ENCODE measurements at places on chromosomes 1 and 21. TPM values are rescaled to one million over a fixed set of nuclear protein-coding genes. Genes with fewer than 3 reads are reported as not detected.

DNA sequence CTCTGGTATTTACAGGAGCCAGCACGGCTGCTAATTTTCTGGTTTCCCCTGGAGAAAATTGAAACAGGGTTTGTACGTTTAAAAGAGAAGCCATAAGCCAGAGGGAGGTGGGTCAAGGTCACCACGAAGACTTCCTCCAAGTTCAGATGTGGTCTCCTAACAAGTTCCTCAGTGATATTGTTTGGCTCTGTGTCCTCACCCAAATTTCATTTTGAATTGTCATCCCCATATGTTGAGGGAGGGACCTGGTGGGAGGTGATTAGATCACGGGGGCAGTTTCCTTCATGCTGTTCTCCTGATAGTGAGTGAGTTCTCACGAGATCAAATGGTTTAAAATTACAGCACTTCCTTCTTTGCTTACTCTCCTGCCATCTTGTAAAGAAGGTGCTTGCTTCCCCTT lies 295.4 kb upstream of the DAB1 start:
- no peak overlapping the region for H3K27ac ChIP-seq
- no peak overlapping the region for H3K4me3 ChIP-seq
- no peaks in the 10 kb centered on the region for H3K27me3 ChIP-seq
- H3K4me1 ChIP-seq: peaks cover 6% of the 10 kb centered on the region
- no peaks in the 10 kb centered on the region for H3K36me3 ChIP-seq

ACTRT2 gene
- not detected for total RNA-seq

DNA sequence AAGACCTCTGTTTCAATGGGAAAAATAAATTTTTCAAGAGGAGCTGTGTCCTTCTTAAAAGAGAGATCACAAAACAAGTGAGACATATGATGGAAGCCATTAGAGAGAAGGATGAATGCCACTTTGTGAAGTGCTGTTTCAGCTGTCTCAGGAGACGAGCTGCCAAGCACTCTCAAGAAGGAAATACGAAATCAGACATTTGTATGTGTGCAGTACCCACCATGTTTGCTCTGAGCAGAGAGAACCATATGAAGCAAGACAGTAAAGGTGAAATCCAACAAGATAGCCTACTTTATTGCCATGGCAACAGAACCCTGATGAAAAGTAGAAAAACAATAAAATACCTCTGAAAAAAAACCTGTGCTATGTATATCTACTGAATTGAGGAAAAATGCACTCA lies 168.1 kb downstream of the AMY1C start:
- no peaks in the 10 kb centered on the region for H3K4me1 ChIP-seq
- H3K36me3 ChIP-seq: no peaks in the 10 kb centered on the region
- H3K4me3 ChIP-seq: no peak overlapping the region
- no peak overlapping the region for H3K27ac ChIP-seq
- DNase-seq: no peak

- H3K36me3 ChIP-seq: peaks cover 7% of the 10 kb centered on the region
- H3K4me1 ChIP-seq: peaks cover 13% of the 10 kb centered on the region
- H3K4me3 ChIP-seq: no peak overlapping the region
Observed at GRCh38 chr1:12542138-12542465, 75.9 kb downstream of the DHRS3 start.

- no peak for DNase-seq
- no peaks in the 10 kb centered on the region for H3K4me1 ChIP-seq
- no peak overlapping the region for H3K4me3 ChIP-seq
- H3K36me3 ChIP-seq: no peaks in the 10 kb centered on the region
- no peak overlapping the region for H3K27ac ChIP-seq
Observed at GRCh38 chr1:57922130-57922529, 498.3 kb upstream of the DAB1 start.

CFAP141 gene
- not detected for total RNA-seq

DNA sequence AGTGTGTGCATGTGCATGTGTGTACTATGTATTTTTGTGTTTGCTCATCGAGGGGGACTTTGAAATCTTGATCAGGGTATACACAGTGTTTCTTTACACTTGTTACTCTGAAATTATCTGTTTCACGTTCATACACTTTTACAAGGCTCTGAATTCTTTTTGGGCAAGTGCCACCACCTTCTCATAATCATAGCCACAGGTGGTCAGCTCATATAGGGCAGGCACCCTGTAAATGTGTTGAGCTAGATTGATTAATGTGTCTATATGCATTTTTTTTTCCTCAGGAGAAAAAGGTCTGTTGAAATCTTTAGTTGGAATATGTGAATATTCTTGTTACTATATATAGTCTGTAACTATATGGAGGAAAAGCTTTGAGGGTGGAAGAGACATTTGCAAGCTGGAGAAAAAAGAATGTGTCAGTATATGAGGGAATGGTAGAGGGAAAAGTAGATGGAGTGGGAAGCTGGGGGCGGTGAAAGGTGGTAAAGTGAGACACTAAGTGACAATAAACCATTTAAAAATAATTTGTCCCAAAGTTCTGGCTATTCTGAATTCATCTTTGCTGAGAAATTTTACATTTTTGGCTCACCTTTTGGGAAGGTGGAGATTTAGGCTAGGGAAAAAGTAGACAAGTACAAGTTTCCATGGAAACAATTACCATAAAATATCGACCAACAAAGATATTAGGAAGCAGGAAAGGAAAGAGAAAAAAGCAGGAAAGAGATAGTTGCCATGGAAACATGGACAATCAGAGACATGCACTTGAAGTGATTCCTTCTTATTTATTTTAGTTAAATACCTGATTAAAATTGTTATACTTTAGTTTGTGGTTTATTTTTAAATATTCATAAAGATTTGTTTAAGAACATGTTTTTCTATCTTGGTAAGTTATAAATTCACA lies 277.5 kb downstream of the PDE4B start:
- no peak overlapping the region for H3K4me3 ChIP-seq
- H3K36me3 ChIP-seq: no peaks in the 10 kb centered on the region
- DNase-seq: no peak
- peaks cover 14% of the 10 kb centered on the region for H3K27me3 ChIP-seq

MTMR11 gene
- total RNA-seq: 1.0 TPM

TAS1R1 gene
- total RNA-seq: not detected

DNA sequence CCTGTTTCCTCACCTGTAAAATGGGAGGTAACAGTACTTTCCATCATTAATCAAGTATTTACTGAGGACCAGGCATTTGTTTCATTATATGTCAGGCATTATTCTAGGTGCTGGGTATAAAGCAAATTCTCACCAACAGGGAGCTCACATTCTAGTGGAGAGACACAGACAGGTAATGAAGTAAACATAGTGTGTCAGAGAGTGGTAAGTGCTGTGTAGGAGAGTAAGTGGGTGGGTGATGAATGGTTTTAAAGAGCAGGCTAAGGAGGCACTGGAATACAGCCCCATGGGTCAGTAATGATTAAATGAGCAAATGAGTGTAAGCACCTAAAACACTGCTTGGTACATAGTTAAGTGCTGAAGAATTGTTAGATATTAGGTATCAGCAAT lies 60.4 kb downstream of the DNTTIP2 start:
- H3K27me3 ChIP-seq: peaks cover 15% of the 10 kb centered on the region
- H3K27ac ChIP-seq: no peak overlapping the region
- no peaks in the 10 kb centered on the region for H3K36me3 ChIP-seq
- no peak overlapping the region for H3K4me3 ChIP-seq

DNA sequence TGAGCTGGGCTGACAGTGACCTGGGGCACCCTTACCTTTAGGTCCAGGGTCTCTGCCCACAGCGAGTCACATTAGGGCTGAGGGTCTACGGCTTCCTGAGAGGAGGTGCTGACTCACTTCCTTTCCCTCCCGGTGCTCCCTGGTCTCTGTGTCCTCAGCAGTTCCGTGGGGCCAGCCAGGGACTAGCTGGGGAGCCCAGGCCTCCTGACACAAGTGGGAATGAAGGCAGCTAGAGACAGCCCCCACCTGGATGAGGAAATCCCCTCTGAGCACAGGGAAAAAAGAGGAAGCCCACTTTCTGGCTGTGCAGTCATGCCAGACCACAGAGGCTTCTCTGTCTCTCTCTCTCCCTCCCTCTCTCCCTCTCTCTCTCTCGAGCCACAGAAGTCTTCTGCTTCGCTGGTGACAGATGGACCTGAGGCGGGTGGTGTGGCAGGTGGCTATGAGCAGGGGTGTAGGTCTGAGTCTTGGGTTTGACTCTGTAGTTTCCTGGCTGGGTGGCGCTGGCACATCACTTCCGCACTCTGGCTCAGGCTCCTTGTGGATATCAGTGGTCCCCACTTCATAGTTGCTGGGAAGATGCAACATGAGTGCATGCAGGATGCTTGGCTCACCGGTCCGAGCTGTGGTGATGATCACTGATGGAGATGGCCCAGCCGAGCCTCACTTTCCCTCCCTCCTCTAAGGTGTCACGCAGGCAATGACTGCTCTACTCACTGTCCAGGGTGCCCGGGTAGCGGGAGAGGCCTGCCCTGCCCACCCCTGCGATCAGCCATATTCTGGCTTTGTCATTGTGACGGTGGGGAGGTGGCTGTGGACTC lies 3.5 kb downstream of the SLC66A1 start:
- peak overlapping the region; percentile 76 for H3K27ac ChIP-seq
- no peaks in the 10 kb centered on the region for H3K36me3 ChIP-seq
- H3K4me3 ChIP-seq: no peak overlapping the region
- H3K4me1 ChIP-seq: peaks cover 36% of the 10 kb centered on the region
- H3K27me3 ChIP-seq: no peaks in the 10 kb centered on the region

DNA sequence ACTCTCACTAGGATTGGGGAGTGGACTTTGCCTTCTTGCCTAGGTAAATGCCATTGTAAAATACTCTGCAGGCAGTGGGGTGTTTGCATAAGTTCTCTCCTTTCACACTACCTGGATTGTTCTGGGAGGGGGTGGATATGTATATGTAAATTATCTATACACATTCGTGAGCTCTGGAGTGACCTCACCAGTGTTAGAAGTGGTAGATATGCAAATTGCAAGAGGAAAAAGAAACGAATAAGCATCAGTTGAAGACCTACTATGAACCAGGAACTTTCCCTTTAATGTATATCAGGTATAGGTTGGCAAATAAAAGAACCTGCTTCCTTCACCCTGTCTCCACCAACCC lies 1.5 kb upstream of the ARHGEF11 start:
- DNase-seq: no peak
- peaks cover 2% of the 10 kb centered on the region for H3K36me3 ChIP-seq
- H3K27me3 ChIP-seq: peaks cover 71% of the 10 kb centered on the region
- H3K4me3 ChIP-seq: no peak overlapping the region
- H3K27ac ChIP-seq: no peak overlapping the region

Measured in activated CD8-positive, alpha-beta T cell treated with anti-CD3 and anti-CD28 coated beads, Interleukin-2, amount 10 ng/mL, durations not matched to agents 7 days and 5 days (primary cell).